ENCODE measurements at places on chromosomes 2 and 18.

GRCh38 chr2:167471734-167472133 is 583.5 kb downstream of the XIRP2 start:
- DNase-seq, result no peak

DNA sequence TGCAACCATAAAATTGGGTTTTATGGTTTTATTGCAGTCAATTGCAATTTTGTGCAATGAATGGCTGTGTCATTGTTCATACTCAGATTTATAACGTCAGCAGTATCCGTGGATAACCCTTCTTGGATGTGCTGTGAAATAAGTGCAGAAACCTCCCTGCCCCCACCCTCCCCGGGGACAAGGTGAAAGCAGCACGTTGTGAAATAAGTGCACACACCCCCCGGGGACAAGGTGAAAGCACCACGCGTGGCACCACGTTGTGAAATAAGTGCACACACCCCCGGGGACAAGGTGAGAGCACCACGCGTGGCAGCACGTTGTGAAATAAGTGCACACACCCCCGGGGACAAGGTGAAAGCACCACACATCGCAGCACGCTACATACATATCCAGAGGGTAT is 93.6 kb upstream of the NFATC1 start:
- DNase-seq, result no peak

GRCh38 chr2:11399438-11399762 is 55.0 kb upstream of the ROCK2 start:
- DNase-seq, result no peak

GRCh38 chr2:206836722-206837121 is 71.3 kb downstream of the FASTKD2 start:
- DNase-seq, result no peak

GRCh38 chr18:2606335-2606734 is 35.0 kb downstream of the NDC80 start:
- DNase-seq, result no peak

- no peak for DNase-seq
Observed at GRCh38 chr2:217106650-217107014, 246.8 kb upstream of the TNP1 start.

- no peak for DNase-seq
Observed at GRCh38 chr2:160269365-160269764, 69.3 kb upstream of the ITGB6 start.

All from NCI-H446 (cell line).